Stromal cell of bone marrow (primary cell): ENCODE measurements at places on chromosomes 5 and 9.

- DNase-seq: no peak
These were observed 3.6 kb downstream of the RFK start for GRCh38 chr9:76390656-76391055.

DNA sequence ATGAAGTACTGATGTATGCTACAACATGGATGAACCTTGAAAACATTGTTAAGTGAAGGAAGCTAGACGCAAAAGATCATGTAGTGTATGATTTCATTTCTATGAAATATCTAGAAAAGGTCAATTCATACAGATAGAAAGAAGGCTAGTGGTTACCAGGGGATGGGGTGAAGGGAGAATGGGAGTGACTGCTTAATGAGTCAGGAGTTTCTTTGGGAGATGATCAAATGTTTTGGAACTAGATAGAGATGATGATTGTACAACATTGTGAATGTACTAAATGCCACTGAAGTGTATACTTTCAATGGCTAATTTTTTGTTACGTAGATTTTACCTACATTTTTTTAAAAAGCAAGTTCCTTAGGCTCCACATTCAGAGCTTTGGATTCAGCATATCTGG is 14.9 kb upstream of the DELE1 start:
- peak; percentile 50 for DNase-seq

GRCh38 chr5:158868546-158868945 is 231.2 kb downstream of the EBF1 start:
- no peak for DNase-seq

- no peak for DNase-seq
These were observed 247.1 kb upstream of the PANK3 start for GRCh38 chr5:168826246-168826725.

DNA sequence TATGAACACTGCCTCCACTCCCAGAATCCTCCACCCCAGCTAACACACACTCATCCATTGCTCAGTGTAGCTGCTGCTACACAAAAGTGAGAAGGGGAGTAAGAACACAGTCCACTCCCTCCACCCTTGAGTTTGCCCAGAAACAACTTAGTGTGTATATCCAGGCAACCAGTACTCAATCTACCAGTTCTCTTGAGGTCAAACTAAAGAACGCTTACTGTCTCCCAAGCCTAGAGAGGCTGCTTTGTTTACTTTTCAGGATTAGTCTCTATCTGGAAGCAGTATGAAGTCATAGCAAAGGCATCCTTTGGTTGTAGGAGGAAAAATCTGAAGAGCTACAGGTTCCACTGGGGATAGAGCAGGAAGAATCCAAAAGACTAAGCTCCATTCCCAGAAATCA is 296.3 kb downstream of the KCNN2 start:
- DNase-seq: no peak

- DNase-seq: no peak
These were observed 48.4 kb downstream of the F2R start for GRCh38 chr5:76764374-76764773.

- DNase-seq: no peak
These were observed 41.5 kb downstream of the HACD4 start for GRCh38 chr9:20989923-20990341.

GRCh38 chr5:170276140-170276539 is 21.4 kb downstream of the LCP2 start:
- DNase-seq: no peak

DNA sequence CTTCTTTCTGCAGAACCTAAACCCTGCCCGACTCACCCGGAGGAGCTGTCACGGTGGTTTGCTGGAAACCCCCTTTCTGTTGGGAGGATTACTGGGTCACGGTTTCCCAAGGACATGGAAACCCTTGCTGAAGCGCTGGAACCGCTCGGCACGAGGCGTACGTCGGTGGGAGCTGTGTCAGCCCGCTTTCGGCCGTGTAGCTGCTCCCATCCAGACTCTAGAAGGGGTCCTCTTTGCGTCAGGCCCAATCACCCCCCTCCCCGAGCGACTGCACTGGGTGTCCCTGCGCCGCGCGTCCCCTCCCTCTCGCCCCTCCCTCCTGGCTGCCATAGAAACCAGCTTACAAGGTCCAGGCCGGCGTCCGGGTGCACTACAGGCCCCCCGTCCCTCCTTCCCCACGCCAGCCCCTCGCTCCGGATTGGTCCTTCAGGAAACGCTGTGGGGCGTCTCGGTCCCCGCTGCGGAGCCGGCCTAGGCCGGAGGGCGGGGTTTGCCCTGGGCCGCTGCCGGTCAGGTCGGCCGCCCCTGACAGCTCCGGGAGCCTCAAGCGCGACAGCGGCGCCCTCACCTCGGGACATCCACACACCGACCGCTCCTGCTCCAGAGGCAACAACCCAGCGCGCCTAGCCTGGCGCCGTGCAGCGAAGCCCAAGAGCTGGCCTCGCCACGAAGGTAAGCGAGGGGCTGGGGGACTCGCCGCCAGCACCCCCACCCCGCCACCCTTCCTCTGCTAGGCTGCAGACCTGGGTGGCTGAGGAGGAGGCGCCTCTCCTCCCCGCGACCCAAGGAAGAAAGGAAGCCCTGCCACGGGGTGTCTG is at the start of gene NIM1K:
NIM1K (plus strand) TSS at position 486 of the 818 bp plus-strand sequence. CDS start 53,551 bp downstream, outside the sequence.
- DNase-seq: no peak

- no peak for DNase-seq
These were observed 62.8 kb upstream of the STC2 start for GRCh38 chr5:173391031-173391430.

DNA sequence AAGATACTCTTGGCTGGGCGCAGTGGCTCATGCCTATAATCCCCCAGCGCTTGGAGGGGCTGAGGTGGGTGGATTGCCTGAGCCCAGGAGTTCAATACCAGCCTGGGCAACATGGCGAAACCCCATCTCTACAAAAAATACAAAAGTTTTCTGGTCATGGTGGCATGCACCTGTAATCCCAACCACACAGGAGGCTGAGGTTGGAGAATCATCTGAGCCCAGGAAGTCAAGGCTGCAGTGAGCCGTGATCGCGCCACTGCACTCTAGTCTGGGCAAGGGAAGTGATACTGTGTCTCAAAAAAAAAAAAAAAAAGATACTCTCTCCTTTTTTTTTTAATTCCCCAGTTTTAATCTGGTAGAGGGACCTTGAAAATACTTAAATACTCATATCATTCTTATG is 15.0 kb downstream of the ANKRD33B start:
- no peak for DNase-seq

DNA sequence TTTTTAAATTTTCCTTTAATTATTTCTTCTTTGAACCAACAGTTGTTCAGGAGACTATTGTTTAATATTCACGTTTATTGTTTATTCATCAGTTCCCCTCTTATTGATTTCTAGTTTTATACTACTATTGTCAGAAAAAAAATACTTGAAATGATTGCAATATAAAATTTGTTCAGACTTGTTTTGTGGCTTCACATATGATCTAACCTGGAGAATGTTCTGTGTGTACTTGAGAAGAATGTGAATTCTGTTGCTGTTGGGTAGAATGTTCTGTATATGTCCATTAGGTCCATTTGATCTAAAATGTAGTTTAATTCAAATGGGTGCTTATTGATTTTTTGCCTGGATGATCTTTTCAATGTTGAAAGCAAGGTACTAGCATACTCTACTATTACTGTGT is 408.7 kb upstream of the RIOK2 start:
- DNase-seq: no peak

DNA sequence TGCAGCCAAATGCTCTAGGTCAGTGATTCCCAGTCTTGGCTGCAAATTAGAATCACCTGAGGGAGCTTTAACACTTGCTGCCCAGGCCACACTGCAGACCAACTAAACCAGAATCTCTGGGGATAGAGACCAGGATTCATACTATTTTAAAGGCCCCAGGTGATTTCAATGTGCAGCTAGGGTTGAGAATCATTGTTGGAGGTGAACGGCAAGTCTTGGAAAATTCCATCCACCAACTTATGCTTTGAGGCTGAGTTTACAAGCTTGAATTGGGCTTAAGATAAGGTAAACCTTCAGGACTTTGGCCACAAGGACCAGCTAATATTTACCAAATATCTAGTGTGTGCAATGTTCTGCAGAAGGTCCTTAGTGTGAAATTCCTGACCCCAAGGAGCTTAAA is 27.5 kb downstream of the SLIT3 start:
- no peak for DNase-seq

GRCh38 chr5:1510631-1511030 is 13.1 kb downstream of the LPCAT1 start:
- no peak for DNase-seq

DNA sequence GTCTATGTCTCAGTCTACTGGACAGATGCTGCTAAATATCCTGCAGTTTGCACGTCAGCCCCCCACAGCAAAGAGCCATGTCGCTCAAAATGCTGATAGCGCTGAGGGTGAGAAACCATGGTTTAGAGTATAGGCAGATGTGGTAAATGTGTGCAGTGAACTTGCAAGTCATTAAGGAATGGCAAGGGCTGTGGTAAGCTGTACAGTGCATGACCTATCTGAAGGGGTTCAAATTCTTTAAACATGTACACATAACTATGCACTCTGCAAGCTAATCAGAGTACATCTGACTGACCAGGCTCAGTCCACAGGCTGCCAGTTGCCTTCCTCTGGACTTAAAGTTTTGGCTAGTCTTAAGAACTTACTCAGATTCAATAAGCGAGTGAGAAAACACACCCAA is 170.7 kb downstream of the CFAP90 start:
- DNase-seq: no peak

DNA sequence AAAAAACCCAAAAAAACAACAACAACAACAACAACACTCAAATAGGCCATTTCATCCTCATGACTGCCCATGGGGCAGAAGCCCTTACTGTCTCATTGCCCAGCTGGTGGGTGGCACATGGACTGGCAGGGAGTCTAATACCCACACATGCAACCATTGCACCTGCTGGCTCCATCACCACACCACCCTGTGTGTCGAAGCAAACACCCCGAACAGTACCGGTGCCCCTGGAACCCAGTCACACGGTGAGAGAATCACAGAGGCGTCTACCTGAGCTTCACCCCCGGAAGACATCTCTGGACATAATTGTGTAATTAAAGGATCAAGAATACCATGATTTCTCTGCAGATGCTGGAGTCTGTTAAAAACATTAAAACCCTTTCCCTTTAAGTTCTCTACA is 6.5 kb downstream of the PAEP start:
- DNase-seq: no peak

DNA sequence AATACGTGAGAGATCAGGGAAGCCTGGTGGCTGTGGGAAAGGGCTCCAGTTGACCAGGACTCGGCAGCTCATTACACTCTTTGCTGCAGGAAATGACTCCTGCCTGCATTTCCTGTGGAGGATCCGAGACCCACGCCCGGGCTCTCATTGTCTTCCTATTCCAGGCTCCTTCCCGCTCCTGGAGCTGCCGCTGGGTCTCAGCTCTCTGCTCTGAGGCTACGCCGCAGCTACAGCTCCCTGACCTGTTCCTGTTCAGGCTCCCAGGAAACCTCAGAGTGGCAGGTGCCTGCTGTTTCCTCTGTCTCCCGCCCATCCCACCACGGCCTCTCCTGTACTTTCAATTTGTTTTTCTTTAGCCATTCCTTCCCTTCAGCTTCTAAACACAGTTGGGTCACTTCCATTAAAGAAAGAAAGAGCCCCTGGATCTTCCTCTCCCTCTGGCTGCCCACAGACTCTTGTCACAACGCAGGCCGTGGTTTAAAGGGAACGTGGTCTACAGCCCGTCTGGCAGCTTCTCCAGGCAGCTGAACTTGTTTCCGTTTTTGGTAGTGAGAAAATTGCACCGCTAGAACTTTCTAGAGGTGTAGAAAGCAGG is 71.5 kb downstream of the IL6ST start:
- no peak for DNase-seq

- no peak for DNase-seq
These were observed 56.4 kb downstream of the SCAMP1 start for GRCh38 chr5:78416677-78417425.

GRCh38 chr5:150239099-150239793 is 49.4 kb downstream of the SLC6A7 start:
- DNase-seq: no peak

GRCh38 chr9:75588808-75589207 is 301.7 kb upstream of the PCSK5 start:
- no peak for DNase-seq

DNA sequence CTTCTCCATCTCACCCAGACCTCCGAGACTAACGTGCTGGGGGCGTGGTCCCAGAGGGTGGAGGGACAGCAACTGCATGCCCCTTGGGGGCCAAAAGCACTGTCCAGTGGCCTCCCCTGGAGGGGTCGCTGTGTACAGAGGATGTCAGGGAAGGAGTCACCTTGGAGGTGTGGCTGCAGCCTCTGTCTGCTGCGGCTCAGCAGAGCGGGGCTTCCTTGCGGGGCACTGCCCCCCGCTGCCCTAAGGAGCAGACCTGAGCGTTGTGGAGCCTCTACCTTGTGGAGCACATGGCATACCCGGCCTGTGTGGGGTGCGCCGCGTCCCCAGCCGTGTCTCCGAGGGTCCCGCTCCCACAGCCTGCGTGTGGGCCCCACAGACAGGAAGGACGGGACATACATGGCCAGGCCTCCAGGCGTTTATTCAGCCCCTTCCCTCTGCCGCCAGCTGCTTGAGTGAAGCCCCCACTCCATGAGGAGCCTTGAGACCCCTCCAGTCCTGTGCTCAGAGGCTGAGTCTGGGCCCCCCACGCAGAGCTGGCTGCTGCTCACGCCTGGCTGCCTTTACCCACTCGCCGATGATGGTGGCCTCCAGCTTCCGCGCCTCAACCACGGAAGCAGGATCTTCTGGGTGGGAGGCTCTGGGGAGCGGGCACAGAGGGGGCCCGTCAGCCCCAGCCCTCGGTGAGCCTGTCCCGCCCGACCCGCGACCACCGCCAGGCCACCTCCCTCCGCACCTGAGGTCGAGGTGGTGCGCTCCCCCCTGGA is 4.2 kb downstream of the DPP7 start:
- no peak for DNase-seq

GRCh38 chr9:105972466-105973204 is 278.3 kb downstream of the TMEM38B start:
- DNase-seq: no peak

DNA sequence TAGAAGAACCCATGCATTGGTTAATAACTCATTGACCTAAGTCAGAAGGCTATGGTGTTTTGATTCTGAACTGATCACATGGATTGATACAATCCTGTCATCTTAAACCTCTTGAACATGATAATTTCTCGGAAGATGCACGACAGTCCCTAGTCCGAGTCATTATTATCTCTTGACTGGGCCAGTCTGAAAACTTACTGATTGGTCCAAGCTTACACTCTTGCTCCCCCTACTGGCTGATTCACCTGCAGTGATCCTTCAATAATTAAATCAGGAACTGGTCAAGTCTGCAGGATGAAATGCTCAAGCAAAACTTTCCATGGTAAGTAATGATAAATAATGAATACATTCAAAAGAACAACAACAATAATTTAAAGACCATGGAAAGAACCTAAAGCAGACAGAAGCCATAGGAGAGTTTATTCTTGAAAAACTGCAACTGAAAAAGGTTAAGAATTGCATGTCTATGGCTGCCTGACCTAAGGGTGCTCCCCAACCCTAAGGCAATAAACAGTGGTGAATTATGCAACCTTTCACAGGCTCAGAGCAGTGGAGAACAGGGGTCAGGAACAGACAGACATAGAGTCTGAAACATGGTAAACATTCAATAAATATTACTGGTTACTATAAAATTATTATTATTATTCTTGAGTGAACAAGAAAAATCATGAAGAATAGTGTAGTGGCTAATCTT is 79.3 kb downstream of the BRINP1 start:
- DNase-seq: peak; percentile 43
